ENCODE measurements at places on chromosomes 5 and 9. TPM values are rescaled to one million over a fixed set of nuclear protein-coding genes. Genes with fewer than 3 reads are reported as not detected.

DNA sequence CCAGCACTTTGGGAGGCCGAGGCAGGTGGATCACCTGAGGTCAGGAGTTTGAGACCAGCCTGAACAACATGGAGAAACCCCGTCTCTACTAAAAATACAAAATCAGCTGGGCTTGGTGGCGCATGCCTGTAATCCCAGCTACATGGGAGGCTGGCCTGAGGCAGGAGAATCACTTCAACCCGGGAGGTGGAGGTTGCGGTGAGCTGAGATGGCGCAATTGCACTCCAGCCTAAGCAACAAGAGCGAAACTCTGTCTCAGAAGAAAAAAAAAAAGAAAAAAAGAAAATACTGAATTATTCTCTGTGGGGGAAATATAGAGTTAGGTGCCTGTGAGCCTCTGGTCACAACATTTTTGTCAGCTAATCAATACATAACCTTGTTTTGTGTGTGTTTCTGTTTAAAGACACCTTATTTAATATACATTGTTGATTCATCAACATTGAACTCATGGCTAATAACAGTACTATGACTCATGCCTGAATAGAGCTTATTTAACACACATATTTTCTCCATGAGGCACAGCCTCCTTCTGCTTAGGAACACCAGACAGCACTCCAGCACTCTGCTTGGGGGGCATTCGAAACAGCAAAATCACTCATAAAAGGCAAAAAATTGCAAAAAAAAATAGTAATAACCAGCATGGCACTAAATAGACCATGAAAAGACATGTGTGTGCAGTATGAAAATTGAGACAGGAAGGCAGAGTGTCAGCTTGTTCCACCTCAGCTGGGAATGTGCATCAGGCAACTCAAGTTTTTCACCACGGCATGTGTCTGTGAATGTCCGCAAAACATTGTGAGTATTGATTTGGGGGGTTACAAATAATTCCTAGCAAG is at the start of gene IL31RA:
Gene IL31RA, plus strand, starts transcription at position 519 of the 836 bp plus-strand sequence. Its CDS starts 214 bp downstream, at position 733.
- DNase-seq = no peak

The FAM221B gene
- polyA plus RNA-seq = 0.32 TPM

The ZNF462 gene
- 7.8 TPM for polyA plus RNA-seq

GRCh38 chr9:125816321-125816720 is 69.1 kb downstream of the PBX3 start:
- DNase-seq = no peak

The TPM2 gene
- 9,058 TPM for polyA plus RNA-seq

DNA sequence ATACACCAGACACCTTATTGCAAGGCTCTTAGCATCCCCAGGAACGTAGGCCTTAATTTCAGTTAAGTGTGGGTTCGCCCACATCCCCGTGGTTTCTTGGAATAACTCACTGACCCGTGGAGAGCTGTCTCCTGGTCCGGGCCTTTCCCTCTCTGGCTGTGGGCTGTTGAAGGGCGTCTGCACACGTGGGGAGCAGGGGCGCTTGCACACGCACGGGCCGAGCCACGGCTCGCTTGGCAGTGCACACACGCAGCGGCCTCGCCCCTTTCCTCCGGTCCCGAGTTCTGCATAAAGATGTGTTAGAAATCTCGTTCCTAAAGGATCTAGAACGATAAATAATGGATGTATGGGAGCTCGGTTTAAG is 141.9 kb downstream of the PBX3 start:
- no peak for DNase-seq

- DNase-seq = no peak
Measured at GRCh38 chr5:116527582-116527981, 47.0 kb downstream of the SEMA6A start.

DNA sequence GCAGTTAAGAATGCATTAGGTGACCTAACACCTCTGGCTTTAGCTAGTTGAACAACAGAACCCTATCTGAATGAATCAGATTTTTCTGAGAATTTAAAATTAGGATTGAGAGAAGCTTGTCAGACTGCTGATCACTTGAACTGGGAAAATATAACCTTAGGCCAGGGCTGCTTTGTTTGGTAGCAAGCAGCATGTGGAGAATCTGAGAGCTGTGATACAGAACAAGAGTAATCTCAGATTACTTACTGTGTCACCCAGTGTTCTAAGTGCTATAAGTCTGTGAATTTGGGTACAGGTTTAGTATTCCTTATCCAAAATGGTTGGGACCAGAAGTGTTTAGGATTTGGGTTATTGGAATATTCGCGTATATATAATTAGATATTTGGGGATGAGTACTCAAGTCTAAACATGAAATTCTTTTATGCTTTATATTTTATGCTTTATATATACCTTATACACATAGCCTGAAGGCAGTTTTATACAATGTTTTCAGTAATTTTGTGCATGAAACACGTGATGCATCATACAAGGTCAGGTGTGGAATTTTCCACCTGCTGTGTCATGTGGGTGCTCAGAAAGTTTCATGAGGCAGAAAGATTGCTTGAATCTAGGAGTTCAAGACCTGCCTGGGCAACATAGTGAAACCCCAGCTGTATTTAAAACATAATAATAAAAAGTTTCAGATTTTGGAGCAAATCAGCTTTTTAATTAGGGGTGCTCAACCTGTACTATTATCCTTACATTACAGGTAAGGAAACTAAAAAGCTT is 8.3 kb upstream of the CHD1 start:
- DNase-seq = no peak

- no peak for DNase-seq
Measured at GRCh38 chr5:67405101-67405364, 208.4 kb upstream of the CD180 start.

- no peak for DNase-seq
Measured at GRCh38 chr9:93244510-93245436, 60.8 kb downstream of the WNK2 start.

The OTP gene
- not detected for polyA plus RNA-seq

- DNase-seq = peak; percentile 32
Measured at GRCh38 chr9:6055216-6055615, 39.8 kb upstream of the RANBP6 start.

- DNase-seq = no peak
Measured at GRCh38 chr9:8254541-8254940, 455.0 kb upstream of the DMAC1 start.

The UGT3A2 gene
- 1.3 TPM for polyA plus RNA-seq

DNA sequence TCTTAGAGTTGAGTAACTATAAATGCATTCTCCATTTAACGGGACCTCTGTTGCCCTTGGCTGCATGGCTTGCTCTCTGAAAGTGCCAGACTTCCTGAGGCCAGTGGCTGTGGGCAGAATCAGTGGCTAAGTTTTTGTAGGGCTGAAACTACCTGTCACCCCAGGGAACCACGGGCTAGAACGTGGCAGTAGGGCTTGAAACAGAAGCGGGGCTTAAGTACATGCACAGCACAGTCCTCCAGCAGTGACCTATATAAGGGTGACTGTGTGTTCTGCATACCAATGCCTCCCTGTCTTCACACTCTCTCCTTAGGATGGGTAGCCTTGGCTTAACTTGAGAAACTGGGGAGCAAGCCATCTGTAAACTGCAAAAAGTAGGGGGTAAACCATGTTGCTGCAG is 43.6 kb upstream of the LRRTM2 start:
- no peak for DNase-seq

The ADCY2 gene
- polyA plus RNA-seq = 47.1 TPM

- no peak for DNase-seq
Measured at GRCh38 chr9:127349483-127350113, 47.4 kb upstream of the SLC2A8 start.

DNA sequence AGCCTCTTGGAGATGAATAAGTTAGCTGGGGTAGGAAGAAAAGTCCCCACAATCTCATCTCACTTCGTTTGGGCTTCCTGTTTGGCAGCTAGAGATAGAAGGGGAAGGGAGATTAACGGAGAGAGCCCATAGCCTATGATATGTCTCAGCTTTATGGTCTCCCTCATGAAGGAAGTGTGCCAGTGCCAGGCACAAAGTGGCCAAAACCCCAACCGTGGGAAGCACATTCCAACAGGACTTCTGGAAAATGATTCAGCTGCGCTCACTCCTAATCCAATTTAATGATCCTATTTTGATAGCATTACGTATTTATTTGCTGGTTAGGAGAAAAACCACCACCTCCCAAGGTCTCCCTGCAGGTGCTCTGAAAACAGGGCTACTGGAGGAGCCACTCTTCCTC is 303.1 kb upstream of the CLINT1 start:
- no peak for DNase-seq

The LHX3 gene
- not detected for polyA plus RNA-seq

DNA sequence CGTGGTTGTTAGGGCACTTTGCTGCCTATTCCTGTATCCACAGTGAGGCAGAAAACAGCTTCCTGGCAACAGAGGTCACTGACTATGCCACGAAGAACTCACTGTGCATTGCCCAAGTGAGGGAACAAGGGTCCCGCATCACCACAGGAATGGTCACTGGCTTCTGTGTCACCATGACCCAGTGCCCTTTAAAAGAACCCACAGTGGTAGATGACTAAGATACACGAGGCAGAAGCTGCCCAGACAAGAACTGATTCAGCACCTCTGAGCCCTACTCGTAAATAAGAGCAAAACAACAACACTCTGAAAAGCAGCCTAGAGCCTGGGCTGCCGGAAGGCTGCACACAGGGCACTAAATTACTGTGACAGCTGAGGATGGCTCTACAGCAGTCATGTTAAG is 236.6 kb upstream of the RASEF start:
- DNase-seq = no peak

DNA sequence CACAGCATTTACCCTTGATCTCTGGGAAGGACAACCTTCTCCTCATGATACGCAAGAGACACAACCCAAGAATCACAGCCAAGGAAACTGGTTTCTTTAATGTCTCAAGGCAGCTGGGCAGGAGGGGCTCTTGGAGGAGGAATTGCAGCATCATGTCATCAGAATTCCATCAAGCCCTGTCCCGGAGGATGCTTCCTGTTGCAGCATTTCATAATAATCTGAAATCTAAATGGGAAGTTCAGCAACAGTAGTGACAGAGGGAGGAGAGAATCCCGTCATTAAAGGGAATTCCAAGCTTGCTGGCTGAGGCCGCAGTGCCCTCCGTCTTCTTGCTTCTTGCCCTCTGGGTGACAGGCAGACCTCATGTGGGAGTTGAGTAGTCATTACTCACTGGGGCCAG is 192.7 kb downstream of the TENT4A start:
- peak; percentile 11 for DNase-seq
